Right renal cortex interstitium (tissue), 3 donors: ENCODE measurements at places on chromosomes 7 and 10. TPM values are rescaled to one million over a fixed set of nuclear protein-coding genes. Genes with fewer than 3 reads are reported as not detected.

DNA sequence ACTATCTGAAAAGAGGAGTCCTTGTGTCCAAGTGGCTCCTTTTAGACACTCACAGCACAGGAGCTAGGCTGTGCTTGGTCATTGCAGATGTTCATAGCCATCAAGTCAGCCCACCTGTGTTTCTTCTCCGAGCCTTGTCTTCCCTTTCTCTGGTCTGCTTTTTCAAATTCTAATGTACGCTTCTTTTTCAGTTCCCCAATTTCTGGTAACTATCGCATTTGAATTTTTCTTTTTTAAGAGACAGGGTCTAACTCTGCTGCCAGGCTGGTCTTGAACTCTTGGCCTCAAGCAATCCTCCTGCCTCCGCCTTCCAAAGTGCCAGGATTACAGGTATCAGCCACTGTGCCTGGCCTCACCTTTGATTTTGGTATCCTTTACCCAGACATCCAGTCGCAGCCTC lies 18.9 kb downstream of the APBB1IP start:
- DNase-seq = no peak

CDHR1 gene
- 0.53 TPM for polyA plus RNA-seq

- no peak for DNase-seq
Observed at GRCh38 chr7:155796381-155797261, 15.6 kb downstream of the SHH start.

DNA sequence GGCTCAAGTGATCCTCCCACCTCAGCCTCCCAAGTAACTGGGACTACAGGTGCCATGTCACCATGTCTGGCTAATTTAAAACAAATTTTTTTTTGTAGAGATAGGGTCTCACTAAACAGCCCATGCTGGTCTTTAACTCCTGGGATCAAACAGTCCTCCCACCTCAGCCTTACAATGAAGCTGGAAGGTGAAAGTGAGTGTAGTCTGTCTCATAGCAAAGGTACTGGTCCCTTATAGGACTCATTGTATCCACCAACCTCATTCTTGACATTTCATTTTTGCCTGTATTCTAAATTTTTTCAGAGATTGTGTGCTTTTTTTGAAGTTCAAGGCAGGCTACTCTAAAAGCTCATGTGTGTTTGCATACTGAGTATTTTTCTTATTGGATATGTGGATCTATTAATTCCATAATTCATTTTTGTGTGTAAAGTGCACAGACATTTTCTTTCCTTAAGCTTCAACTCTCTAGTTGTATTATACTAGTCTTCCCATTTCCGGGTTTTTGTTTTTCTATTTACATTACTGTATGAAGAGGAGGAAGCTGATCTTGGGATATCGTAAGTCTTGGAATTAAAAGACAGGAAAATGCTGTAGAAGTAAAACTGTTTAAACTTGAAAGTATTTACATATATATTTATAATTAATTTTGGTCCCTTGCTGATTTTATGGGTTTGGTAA lies 13.3 kb downstream of the KMT2E start:
- DNase-seq = no peak

EPO gene
- not detected for polyA plus RNA-seq

DNA sequence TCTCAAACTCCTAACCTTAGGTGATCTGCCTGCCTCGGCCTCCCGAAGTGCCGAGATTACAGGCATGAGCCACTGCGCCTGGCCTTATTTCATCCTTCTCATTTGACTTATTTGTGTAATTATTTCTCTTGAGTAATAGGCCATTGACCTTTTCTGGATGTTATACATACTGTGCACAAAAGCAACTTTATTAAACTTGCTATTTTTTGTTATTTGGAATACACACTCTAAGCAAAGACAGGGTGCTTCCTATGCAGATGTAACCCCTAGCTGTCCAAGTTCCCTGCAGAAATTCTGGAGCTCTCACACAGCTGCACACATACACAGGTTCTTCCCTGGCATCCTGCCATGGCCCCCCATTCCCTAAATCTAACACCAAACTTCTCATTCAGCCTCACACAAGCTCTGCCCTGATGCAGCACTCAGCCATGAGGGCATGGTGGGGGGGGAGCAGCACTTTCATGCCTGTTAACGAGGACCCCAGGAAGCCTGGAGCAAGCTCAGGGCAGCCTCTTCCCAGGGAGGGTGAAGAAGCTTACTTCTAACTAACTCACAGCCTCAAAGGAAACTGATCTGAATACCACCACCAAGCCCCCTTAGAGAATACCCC lies 33.2 kb downstream of the SH3PXD2A start:
- DNase-seq = no peak

DNA sequence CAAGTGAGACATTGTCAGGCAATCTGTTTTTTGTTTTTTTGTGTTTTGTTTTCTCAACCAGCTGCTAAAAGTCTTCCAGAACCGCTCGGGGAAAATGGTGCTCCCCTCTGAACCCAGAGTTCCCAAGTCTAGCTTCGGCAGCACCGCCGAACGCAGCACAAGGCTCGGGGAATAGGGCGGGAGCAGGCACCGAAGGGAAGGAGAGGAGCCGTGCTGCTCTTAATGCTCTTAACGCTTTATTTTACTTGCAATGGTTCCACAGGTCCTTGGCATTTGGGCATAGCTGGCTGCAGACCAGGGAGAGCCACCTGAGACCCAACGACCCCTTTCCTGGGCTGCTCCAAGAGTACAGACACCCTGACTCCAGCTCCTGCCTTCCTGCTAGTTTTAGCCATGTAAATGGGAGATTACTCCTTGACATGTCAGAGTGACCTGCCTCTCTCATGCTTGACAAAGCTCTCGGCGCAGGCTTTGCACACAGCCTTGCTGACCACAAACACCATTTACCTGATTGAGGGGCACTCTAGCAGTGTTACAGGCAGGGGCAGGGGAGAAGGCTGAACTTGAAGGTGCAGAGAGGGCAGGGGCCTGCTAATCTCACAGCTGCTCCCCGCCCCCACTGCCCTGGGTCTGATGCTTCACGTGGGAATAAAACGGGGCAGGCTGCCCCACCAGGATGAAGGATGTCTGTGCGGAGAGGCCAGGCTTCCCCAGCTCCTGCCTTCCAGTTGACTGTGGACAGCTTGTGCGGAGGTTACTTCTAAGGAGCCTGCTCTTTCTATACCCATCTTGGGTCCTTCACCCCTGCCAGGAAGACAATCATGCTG lies 58.6 kb upstream of the EFCAB10 start:
- DNase-seq = no peak

DNA sequence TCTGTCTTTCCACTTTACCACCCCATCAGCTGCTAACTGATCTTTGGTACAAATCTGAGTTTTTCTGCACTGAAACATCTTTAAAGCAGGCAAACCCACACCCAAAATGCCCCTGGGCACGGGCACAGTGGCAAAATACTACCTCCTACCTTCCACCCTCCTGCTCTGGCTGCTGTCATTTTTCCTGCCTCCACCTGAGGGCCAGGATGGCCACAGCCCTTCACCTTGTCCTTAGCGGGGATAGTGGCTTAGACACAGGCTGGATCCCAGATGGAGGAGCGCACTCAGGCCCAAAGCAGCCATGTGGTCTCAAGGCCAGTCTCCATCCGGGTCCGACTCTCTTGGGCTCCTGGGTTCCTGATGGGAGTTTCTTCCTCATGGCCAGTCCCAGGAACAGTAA lies 98.3 kb downstream of the HIF1AN start:
- no peak for DNase-seq

SPOCK2 gene
- polyA plus RNA-seq = 150 TPM

DNAJB9 gene
- 44.6 TPM for polyA plus RNA-seq

GRCh38 chr10:110797416-110797815 lies 74.3 kb upstream of the PDCD4 start:
- no peak for DNase-seq

ADAM12 gene
- 26.1 TPM for polyA plus RNA-seq

ZPBP gene
- polyA plus RNA-seq = 0.44 TPM

GRCh38 chr10:122191936-122192541 lies 79.1 kb upstream of the BTBD16 start:
- no peak for DNase-seq

GRCh38 chr10:129864082-129864481 lies 100.0 kb downstream of the EBF3 start:
- DNase-seq = no peak

WIPF3 gene
- 5.0 TPM for polyA plus RNA-seq

DNA sequence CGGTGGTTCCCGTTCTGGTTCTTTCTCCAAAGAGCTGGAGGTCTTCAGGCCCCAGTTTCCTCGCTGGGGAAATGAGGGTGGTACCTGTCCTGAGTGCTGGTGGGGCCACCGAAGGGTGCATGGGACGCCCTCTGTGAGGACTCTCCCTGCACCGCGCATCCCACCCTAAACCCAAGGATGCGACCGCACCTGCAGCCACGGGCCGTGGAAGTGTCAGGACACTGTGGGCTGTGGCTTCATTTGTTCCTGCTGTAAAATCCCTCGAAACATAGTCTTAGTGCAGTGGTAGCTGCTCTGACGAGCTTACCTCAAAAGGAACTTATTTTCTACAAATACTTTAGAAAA lies 84.1 kb downstream of the NKX6-2 start:
- no peak for DNase-seq

DNA sequence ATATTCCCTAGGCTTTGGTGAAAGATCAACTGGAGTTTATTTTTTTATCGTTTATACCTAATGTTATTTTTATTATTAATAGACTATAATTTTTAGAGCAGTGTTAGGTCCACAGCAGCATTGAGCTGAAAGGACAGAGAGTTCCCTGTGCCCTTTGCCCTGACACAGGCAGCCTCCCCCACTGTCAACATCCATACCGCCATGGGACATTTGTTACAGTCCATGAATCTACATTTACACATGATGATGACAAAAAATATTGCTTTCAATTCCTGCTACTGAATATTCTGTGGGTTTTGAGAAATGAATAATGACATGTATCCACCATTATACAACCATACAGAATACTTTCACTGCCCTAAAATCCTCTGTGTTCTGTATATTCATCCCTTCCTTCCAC lies 1297.5 kb upstream of the SORCS1 start:
- DNase-seq = no peak

GRCh38 chr7:149780636-149781419 lies 7.4 kb upstream of the ZNF467 start:
- no peak for DNase-seq

DNA sequence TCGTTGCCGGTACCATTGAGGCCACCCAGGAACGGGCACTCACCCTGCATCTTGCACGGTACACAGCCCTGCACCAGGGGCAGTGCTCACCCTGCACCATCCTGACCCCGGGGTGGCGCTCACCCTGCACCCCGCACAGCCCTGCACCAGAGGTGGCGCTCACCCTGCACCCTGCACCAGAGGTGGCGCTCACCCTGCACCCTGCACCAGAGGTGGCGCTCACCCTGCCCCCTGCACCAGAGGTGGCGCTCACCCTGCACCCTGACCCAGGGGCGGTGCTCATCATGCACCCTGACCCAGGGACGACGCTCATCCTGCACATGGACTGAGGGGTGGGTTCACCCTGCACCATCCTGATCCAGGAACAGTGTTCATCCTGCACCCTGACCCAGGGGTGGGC lies 6.4 kb downstream of the TUBGCP2 start:
- DNase-seq = no peak

- no peak for DNase-seq
Observed at GRCh38 chr7:120218712-120219111, 54.3 kb upstream of the KCND2 start.

DNA sequence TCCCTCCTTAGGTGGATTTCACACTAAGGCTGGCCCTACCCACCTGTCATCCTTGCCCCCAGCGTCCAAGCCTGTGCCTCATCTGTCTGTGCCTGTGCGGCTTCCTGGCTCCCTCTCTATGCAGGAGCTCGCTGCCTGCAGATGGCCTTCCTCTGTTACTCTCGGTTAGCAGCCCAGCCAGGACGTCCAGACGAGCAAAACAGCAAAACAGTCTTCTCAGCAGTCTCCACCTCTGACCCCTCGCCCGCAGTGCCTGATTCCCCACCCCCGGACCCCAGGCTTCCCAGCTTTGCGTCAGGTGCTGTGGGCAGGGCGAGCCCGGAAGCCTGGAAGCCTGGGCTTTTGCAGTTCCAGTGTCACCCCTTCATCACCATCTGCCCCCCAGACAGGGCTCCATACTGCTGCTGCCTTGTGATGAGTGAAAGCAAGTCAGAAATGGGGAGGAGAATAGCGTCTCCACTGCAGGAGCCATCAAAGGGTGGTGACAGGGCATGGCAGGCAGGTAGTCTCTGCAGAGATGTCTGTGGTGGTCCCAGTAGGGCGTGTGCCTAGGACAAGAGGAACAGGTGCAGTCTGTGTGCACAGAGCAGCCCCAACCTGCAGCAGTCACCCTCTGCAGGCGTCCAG lies 88.5 kb downstream of the ADCY1 start:
- no peak for DNase-seq

GRCh38 chr7:79282882-79283602 lies 170.4 kb downstream of the MAGI2 start:
- DNase-seq = no peak

DNA sequence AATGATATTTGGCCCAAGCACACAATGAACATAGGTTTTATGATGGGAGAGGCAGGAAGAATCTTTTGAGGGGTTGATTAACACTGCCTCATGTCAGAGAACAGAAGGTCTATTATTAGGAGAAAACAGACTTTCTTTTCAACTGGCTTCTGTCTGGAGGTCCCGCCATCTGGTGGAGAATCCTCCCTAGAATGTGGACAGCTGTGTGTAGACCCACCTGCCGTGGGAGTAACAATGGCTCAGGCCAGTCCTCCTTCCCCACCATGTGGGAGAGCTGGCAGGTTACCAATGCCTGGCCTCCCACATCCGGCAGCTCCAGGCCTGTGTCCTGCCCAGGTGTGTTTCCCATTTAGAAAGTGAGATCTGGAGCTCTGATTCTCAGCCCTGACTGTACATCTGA lies 70.4 kb upstream of the AOAH start:
- no peak for DNase-seq

- no peak for DNase-seq
Observed at GRCh38 chr7:44046321-44047061, 2.0 kb downstream of the DBNL start.

COL28A1 gene
- 12.3 TPM for polyA plus RNA-seq

DNA sequence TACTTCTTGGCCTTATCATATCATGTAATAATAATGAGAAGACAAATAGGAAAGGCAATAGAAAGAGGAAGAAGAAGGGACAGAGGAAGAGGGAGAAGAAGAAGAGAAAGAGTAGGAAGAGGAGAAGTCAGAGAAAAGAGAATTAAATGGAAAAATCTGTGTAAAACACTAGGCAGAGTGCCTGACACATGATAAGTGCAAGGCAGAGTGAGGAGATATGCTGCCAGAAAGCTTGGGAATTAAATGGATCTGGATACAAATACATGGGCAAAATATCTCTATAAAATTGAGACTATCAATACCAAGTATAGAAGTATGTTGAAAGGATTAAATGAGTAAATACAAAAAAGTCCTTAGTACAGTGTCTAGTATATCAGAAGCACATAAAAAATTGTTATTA lies 124.8 kb downstream of the CACNA2D1 start:
- DNase-seq = no peak

GRCh38 chr7:140983802-140984201 lies 30.9 kb downstream of the MRPS33 start:
- DNase-seq = no peak

GRCh38 chr7:84274029-84274638 lies 79.5 kb upstream of the SEMA3A start:
- no peak for DNase-seq
